ENCODE measurements at places on chromosomes 6 and 20. TPM values are rescaled to one million over a fixed set of nuclear protein-coding genes. Genes with fewer than 3 reads are reported as not detected.

Gene GUCA1A
- total RNA-seq, result not detected

Gene B3GALT4
- total RNA-seq, result 0.58 TPM

Gene OLIG3
- total RNA-seq, result not detected

Gene DACT2
- total RNA-seq, result not detected

Gene PRL
- not detected for total RNA-seq

Gene LGSN
- total RNA-seq, result not detected

Gene TINAG
- total RNA-seq, result not detected

Gene SYNGAP1
- total RNA-seq, result 6.7 TPM

Gene ELOVL2
- not detected for total RNA-seq

Gene TREM2
- 0.63 TPM for total RNA-seq

Gene EDN1
- total RNA-seq, result 1.2 TPM

Gene ADAM33
- total RNA-seq, result not detected

Gene CLIC1
- 511 TPM for total RNA-seq
